ENCODE measurements at places on chromosomes 7 and 10.

DNA sequence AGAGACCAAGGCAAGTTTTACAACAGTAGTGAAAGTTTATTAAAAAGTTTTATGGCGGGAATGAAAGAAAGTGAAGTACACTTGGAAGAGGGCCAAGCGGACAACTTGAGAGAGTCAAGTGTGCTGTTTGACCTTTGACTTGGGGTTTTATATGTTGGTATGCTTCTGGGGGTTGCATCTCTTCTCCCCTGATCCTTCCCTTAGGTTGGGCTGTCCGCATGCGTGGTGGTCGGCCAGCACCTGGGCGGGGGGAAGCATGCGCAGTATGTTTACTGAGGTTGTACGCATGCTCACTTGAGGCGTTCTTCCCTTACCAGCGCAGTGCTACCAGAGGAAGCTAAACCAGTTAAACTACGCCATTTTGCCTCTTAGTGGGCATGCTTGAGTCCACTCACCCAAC lies 31.9 kb downstream of the NUP42 start:
- no peaks in the 10 kb centered on the region for H3K4me1 ChIP-seq
- DNase-seq, result no peak
- no peaks in the 10 kb centered on the region for H3K36me3 ChIP-seq
- H3K27ac ChIP-seq, result no peak overlapping the region
- no peak overlapping the region for H3K4me3 ChIP-seq
- H3K27me3 ChIP-seq, result no peaks in the 10 kb centered on the region

GRCh38 chr7:91089382-91089963 lies 174.8 kb upstream of the FZD1 start:
- no peak overlapping the region for H3K27ac ChIP-seq
- no peak overlapping the region for H3K4me3 ChIP-seq
- H3K4me1 ChIP-seq, result peaks cover 6% of the 10 kb centered on the region
- no peaks in the 10 kb centered on the region for H3K27me3 ChIP-seq

DNA sequence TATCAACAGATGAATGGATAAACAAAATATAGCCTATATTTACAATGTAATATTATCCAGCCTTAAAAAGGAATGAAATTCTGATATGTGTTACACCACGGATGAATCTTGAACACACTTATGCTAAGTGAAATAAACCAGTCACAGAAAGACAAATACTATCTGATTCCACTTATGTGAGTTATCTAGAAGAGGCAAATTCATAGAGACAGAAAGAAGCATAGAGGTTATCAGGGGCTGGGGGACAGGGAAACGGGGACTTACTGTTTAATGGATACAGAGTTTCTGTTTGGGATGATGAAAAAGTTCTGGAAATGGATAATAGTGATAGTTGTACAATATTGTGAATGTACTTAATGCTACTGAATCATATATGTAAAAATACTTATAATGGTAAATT lies 329.9 kb downstream of the LRMDA start:
- H3K27ac ChIP-seq, result no peak overlapping the region
- no peak for DNase-seq
- no peak overlapping the region for H3K4me3 ChIP-seq
- H3K36me3 ChIP-seq, result no peaks in the 10 kb centered on the region
- H3K4me1 ChIP-seq, result no peaks in the 10 kb centered on the region

DNA sequence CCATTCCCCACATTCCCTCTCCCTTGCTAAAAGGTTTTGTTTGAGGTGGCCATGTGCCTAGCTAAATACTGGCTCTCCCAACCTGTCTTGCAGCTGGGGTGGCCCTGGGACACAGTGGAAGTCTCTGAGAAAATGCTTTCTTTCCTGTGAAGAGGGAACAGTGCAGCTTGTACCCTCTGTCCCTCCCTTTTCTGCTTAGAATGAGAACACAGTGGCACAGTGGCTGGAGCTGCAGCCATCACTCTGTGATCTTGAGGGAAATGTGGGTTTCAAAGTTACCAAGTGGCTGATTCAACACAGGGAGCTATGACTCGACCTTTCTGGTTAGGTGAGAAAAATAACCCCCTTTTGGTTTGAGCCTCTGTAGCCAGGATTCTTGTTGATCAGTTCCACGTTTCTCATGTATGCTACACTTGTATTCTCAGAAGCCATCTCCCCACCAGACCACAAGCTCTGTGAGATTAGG lies 62.7 kb upstream of the CARD11 start:
- DNase-seq, result no peak
- H3K36me3 ChIP-seq, result no peaks in the 10 kb centered on the region
- peaks cover 31% of the 10 kb centered on the region for H3K4me1 ChIP-seq
- H3K27me3 ChIP-seq, result no peaks in the 10 kb centered on the region
- H3K4me3 ChIP-seq, result no peak overlapping the region

DNA sequence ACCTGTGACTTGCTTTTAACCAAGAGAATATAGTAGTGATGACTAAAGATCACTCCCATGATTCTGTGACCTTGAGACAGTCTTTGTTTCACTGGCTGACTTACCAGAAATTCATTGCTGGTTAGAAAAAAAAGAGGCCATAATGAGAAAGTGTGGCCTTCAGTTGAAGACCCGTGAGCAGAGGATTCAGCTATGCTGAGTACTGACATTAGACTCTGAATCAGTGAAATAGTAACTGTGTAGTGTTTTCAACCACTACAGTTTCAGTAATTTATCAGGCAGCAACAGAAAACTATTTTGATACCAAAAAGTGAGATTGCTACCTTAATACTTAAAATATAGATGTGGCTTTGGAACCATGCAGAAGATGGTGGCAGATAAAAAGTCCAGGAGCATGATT lies 298.0 kb upstream of the KCND2 start:
- DNase-seq, result no peak
- no peaks in the 10 kb centered on the region for H3K4me1 ChIP-seq
- no peak overlapping the region for H3K27ac ChIP-seq

- no peaks in the 10 kb centered on the region for H3K27me3 ChIP-seq
- peaks cover 22% of the 10 kb centered on the region for H3K4me1 ChIP-seq
- H3K27ac ChIP-seq, result no peak overlapping the region
- no peak for DNase-seq
- no peaks in the 10 kb centered on the region for H3K36me3 ChIP-seq
Observed at GRCh38 chr7:70659263-70659662, 472.7 kb upstream of the GALNT17 start.

DNA sequence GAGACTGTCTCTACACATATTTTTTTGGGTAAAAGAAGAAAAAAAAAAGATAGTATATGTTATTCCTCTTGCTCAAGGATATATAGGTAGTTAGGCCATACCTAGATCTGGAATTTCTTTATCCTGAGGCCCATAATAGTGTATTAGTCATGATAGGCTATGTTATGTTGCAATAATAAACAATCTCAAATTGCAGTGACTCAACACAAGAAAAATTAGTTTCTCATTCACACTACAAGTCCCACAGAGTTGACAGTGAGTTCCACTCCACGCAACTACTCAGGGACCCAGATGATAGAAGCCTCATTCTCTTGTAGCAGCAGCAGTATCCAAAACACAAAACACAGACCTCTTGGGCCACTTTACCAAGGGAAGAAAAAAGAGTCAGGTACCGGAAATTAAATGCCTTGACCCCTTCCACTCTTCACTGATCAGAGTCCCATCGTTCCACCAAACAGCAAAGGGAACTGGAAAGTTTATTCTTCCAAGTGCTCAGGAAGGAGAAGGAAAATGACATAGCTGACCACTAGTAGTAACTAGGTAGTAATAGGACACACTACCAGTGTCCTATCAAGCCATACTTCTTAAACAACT lies 7.4 kb upstream of the C10orf67 start:
- DNase-seq, result no peak
- no peak overlapping the region for H3K4me3 ChIP-seq
- no peaks in the 10 kb centered on the region for H3K27me3 ChIP-seq
- H3K27ac ChIP-seq, result no peak overlapping the region

- H3K4me1 ChIP-seq, result no peaks in the 10 kb centered on the region
- no peaks in the 10 kb centered on the region for H3K27me3 ChIP-seq
- H3K4me3 ChIP-seq, result no peak overlapping the region
- DNase-seq, result no peak
Observed at GRCh38 chr7:143510854-143511592, 33.4 kb downstream of the TAS2R41 start.

- no peak overlapping the region for H3K4me3 ChIP-seq
- no peaks in the 10 kb centered on the region for H3K27me3 ChIP-seq
- no peaks in the 10 kb centered on the region for H3K36me3 ChIP-seq
Observed at GRCh38 chr7:151313857-151314256, 27.8 kb upstream of the NUB1 start.

DNA sequence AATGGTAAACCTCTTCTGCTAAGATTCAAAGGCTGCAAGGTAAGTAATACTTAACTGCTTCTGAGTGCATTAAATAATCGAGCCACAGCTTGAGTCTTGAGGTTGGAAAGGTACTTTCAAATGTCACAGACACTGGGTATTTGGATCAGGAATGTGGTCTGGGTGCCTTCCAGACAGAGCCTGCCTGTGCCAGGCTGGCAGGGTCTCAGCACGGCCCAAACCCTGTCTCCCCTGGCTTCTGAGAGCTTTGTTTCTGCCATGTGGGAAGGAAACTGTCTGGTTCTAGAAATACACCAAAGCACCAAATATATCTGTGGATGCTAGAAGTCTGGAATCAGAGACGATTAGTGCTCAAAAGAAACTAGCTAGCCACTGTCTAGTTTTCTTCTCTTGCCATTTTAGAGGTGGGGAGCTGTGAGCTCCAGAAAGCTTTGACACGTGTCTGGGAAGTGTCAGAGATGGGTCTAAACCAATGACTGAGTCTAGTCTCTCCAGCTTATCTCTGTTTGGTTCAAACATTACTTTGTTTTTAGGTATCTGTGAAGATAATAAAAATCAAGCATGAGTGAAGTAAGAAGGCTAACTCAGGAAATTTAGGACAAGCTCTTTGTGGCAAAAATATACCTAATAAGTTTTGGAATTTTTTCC lies 162.8 kb downstream of the CYP26A1 start:
- no peaks in the 10 kb centered on the region for H3K36me3 ChIP-seq
- no peak for DNase-seq

DNA sequence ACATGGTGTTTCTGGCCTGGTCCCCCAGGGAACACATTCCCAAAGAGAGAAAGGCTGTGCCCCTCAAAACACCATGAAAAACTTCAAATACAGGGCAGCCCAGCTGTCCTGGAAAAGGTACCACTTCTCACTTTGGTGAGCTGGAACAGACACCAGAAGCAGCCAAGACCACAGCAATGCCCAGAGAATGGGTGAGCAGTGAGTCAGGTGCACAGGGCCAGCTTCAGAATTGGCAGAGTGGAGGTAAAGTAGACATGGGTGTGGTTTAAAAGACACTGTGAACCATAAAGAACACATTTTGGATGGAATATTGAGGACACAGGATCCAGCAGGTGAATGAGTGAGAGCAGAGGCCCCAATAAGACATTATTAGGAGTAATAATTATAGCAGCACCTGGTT lies 51.3 kb downstream of the FAM13C start:
- no peaks in the 10 kb centered on the region for H3K36me3 ChIP-seq
- H3K4me1 ChIP-seq, result no peaks in the 10 kb centered on the region
- no peak overlapping the region for H3K4me3 ChIP-seq
- no peak for DNase-seq

- no peak overlapping the region for H3K27ac ChIP-seq
- no peaks in the 10 kb centered on the region for H3K36me3 ChIP-seq
- H3K4me1 ChIP-seq, result no peaks in the 10 kb centered on the region
- no peak for DNase-seq
- no peak overlapping the region for H3K4me3 ChIP-seq
Observed at GRCh38 chr10:130994191-130994590, 317.3 kb downstream of the TCERG1L start.

GRCh38 chr7:4472728-4473127 lies 209.4 kb upstream of the FOXK1 start:
- no peaks in the 10 kb centered on the region for H3K4me1 ChIP-seq
- H3K27ac ChIP-seq, result no peak overlapping the region
- no peak for DNase-seq
- no peak overlapping the region for H3K4me3 ChIP-seq

DNA sequence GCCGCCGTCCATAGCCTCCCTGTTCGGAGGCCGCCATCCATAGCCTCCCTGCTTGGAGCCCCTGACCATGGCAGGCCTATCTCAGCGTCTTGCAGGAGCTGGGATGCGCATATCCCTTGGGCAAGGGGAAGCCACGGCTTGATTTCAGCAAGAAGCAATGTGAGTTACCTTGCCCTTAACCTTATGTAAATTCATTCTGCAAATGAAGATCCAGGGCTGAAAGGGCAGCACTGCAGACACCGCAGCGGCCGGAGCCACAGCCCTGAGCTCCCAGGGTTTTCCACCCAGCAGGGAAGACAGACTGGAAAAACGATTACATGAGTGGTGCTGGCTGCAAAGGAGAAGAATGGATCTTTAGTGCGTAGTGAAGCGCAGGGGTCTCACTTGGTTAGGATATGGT lies 95.8 kb downstream of the SEC61G start:
- H3K27me3 ChIP-seq, result no peaks in the 10 kb centered on the region
- H3K27ac ChIP-seq, result no peak overlapping the region
- no peak for DNase-seq

DNA sequence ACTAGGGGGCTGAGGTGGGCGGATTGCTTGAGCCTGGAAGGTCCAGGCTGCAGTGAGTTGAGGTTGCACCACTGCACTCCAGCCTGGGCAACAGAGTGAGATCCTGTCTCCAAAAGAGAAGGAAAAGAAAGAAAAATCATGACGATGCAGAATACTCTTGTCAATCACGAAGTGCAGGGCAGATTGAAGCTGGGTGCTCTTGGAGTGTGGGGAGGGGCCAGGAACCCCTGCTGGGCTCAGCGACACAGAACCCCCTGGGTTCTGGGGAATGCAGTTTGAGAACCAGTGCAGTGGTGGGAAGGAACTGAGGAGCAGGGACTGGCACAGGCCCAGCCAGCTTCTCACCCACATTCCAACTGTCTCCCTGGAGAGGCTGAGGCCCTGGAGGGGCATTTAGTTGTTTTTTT lies 10.8 kb upstream of the INTS1 start:
- H3K27ac ChIP-seq, result no peak overlapping the region
- peaks cover 20% of the 10 kb centered on the region for H3K4me1 ChIP-seq
- no peaks in the 10 kb centered on the region for H3K27me3 ChIP-seq
- DNase-seq, result no peak
- H3K4me3 ChIP-seq, result no peak overlapping the region

DNA sequence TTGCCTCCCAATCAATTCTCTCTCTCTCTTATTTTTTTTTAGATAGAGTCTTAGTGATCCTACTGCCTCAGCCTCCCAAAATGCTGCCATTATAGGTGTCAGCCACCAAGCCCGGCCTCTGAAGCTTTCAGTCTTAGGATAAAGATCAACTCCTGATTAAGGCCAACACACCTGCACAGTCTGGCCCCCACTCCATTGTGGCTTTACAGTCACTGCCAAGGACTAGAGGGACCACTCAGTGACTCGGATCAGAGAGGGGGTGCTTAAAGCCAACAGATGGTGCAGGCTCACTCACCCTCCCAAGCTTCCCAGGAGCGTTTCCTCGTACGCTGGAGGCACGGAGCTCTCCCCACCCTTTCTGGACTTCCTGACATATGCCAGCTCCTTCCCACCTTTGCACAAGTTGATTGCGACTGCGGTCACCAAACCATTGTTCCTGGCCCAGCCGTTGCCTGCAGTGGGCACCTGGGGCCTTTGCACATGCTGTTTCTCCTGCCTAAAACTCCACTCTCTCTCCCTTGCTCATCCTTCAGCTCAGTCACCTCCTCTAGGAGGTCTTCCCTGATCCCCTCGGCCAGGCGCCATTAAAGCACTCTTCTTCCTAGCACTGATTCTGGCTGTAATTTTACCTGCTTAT lies 1.7 kb upstream of the CDH23 start:
- H3K4me1 ChIP-seq, result peaks cover 8% of the 10 kb centered on the region
- DNase-seq, result no peak
- H3K27me3 ChIP-seq, result peaks cover 35% of the 10 kb centered on the region
- no peak overlapping the region for H3K27ac ChIP-seq
- H3K36me3 ChIP-seq, result no peaks in the 10 kb centered on the region

- no peaks in the 10 kb centered on the region for H3K27me3 ChIP-seq
- no peak for DNase-seq
- no peak overlapping the region for H3K4me3 ChIP-seq
- no peak overlapping the region for H3K27ac ChIP-seq
Observed at GRCh38 chr7:22137466-22137865, 191.8 kb upstream of the CDCA7L start.

Data from CD4-positive, alpha-beta memory T cell (primary cell).